ENCODE measurements at places on chromosomes 13 and 19.

DNA sequence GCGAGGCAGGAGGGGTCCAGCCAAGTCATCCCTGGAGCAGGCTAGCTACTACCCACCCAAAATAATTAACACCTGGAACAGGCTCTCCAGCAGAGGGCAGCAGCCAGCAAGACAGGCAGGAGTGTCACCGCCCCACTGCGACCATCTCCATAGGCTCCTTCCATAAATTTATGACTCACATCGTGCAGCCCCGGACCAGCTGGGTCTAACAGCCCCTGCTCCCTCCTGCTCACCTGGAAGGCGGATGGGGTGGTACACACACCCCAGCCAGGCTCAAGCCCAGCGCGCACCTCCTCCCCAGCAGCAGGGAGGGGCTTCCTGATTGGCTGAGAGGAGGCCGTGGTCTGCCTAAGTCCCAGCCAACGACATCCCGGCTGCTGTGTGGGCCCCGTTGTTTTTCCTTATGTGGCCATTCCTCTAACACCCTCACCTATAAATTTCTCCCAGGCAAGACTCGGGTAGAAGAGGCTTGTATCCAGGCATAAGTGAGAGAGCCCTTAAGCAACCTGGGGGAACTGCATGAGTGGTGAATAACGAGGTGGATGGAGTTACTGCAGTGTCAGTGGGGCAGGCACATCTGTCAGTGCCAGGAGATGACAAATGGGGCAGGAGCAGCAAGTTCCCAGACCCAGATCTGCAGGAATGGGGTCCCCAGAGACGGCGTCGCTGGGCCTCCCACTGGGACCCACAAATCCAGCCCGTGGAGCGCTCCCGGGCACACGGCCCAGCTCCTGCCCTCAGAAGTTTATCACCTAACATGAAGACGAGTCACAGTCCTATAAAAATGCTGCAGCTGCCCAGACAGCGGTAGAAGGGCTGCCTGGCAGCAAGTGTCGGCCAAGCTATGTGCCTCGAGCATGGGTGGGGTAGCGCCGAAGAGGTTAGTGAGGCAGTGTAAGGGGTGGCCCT is 43.1 kb downstream of the CEBPG start:
- DNase-seq = peak; percentile 61

DNA sequence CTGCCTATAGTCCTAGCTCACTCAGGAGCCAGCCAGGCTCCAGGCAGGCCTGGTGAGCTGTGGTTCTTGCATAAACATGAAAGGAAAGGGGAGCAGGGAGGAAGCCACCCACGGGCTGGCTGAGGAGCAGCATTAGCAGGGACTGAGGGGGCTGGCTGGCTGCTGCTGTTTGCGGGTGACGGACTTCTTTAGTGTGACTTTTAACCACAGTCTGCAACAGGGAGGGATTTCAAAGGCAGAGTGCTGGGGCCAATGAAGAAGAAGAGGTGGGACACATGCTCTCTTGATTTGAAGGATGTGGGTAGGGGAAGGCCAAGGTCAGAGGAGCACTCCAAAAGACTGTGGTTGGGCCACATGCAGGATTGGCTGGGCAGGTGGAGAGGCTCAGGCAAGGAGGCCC is 223.0 kb downstream of the DNAJC15 start:
- DNase-seq = no peak

DNA sequence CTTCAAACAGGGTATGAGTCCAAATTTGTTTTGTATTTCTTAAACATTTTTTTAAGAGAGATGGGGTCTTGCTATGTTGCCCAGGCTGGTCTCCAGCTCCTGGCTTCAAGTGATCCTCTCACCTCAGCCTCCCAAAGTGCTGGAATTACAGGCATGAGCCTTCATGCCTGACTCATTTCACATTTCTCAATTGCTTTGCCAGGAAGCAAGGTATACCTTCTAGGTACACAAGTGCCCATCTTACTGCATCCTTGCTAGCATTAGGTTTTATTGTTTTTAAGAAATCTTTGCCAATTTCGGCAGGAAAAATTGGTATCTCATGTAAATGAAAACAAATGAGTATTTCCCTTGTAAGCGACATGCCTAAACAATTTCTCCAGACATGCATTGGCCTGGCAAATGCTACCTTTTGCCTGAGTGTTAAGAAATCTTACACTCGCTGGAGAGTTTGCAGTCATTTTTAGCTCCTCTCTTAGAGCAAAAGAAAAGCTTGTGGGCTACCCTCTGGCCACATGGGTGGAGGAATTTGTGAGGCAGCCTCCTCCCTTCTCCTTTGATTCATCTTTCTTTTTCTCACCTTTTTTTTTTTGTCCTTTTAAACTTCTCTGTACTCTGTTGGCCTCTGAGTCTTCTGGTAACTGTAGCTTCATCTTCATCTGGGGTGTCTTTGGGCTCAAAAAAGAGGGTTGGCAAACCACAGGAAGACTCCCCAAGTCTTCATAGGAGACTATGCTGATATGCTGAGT is 33.0 kb downstream of the ACTL9 start:
- DNase-seq = no peak

- DNase-seq = no peak
Observed at GRCh38 chr13:51942189-51942588, 69.1 kb downstream of the ATP7B start.

DNA sequence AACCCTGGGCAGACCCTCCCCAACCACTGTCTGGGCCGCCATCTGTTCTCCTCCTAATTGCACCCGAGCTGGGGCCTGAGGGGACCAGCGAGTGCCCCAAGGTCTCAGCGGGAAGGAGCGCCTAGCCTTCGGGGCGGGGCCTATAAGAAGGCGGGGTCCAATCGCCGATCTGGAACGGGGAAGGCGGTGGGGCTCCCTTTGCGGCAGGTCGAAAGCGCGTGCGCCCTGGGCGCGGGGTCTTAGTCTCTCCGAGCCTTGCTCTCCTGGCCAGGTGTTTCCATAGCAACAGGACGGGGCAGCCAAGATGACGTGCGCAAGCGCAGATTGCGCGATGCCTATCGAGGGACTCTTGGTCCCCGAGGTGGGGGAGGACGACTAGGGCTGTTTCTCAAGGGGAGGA is 2.8 kb downstream of the MAST1 start:
- no peak for DNase-seq

GRCh38 chr13:112806739-112807652 is 117.2 kb downstream of the ATP11A start:
- no peak for DNase-seq

GRCh38 chr13:29405401-29405800 is 190.1 kb downstream of the SLC7A1 start:
- DNase-seq = no peak

- peak; percentile 81 for DNase-seq
Observed at GRCh38 chr19:12666265-12667048, at the start of the genes MAN2B1 and WDR83. Gene MAN2B1 (minus strand): TSS chr19:12666742. CDS start chr19:12666701, 41 bp downstream. Gene WDR83 (plus strand): TSS chr19:12666807. CDS start chr19:12669791, 2,984 bp downstream.

DNA sequence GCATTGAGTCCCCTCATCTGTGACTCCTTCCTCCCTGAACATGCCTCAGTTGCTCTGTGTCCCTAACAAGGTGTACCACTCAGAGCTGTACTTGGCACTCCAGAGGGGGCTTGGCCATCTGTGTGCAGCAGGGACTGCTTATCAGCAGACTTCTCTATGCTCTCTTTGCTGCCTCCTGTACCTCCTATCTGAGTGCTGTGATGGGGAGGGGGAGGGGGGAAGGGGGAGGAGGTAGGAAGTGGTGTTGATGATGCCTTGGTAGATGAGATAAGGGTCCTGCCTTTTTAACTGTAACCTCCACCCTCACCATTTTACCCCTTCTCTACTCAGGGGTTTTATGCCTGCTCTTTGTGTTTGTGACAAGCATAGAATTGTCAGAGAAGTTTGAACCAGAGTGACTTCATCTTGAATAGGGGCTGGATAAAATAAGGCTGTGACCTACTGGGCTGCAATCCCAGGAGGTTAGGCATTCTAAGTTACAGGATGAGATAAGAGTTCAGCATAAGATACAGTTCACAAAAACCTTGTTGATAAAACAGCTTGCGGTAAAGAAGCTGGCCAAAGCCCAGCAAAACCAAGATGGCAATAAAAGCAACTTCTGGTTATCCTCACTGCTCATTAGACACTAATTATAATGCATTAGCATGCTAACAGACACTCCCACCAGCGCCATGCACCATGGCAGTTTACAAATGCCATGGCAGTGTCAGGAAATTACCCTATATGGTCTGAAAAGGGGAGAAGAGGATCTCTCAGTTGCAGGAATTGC is 13.2 kb downstream of the PCDH8 start:
- DNase-seq = no peak

DNA sequence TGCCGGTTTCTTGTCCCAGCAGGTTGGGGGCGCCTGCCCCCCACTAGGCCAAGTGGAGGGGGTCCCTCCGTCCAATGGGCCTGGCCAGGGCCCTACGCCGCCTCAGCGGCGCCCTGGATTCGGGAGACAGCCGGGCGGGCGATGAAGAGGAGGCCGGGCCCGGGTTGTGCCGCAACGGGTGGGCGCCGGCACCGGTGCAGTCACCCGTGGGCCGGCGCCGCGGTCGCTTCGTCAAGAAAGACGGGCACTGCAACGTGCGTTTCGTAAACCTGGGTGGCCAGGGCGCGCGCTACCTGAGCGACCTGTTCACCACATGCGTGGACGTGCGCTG is 6.2 kb downstream of the KCNJ14 start:
- no peak for DNase-seq

GRCh38 chr13:79451500-79451962 is 29.4 kb upstream of the NDFIP2 start:
- peak; percentile 86 for DNase-seq

DNA sequence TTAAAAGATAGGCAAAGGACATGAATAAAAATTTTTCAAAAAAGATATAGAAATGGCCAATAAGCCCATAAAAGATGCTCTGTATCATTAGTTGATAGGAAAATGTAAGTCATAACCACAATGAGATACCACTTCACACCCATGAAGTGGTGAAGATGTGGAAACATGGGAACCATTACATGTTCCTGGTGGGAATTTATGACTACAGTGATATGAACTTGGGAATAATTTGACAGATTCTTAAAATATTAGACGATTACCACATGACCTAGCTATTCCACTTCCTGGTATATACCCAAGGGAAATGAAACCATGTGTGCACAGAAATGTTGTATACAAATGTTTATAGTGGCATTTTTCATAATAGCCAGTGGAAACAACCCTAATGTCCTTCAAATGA is 232.2 kb downstream of the GGACT start:
- DNase-seq = no peak

GRCh38 chr19:15297416-15298224 is 34.7 kb downstream of the BRD4 start:
- DNase-seq = peak; percentile 30

GRCh38 chr19:17579661-17580244 is 24.3 kb downstream of the COLGALT1 start:
- no peak for DNase-seq
